Naive thymus-derived CD8-positive, alpha-beta T cell (primary cell): ENCODE measurements at places on chromosomes 11 and 22. TPM values are rescaled to one million over a fixed set of nuclear protein-coding genes. Genes with fewer than 3 reads are reported as not detected.

DNA sequence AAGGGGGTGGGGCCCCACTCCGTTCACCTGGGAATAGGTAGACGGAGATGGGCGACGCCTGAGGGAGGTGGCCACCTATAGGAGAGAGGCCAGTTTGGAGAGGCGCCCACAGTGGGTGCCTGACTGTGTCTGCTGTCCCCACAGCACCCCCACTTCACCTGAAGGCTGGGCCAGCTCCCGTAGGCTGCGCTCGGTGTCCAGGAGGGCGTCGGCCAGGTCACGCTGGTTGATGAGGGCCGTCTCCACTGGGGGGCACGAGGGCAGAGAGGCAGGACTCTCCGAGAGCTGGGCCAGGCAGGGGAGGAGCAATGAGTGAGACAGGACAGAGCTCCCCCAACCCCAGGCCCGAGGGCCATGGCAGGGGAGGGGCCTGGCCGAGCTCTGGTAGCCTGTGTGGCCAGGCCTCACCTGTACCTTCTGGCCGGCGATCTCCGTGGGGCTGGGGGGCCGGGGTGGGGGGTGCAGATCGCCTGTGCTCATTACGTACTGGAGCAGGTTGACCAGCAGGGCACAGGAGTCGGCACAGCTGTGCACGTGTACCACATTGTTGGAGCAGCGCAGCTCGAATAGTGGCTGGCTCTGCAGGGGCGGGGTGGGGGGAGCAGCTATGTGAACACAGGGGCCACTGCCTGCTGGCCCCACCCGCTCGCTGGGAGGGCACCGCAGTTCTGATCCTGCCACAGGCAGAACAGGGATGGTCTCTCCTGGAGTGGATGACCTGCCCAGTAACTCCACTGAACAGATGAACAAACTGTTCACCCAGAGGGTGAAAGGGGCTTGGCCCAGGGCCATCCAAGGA is 14.7 kb downstream of the ATG2A start:
- DNase-seq: no peak

Gene SEPTIN3
- total RNA-seq: 0.18 TPM

DNA sequence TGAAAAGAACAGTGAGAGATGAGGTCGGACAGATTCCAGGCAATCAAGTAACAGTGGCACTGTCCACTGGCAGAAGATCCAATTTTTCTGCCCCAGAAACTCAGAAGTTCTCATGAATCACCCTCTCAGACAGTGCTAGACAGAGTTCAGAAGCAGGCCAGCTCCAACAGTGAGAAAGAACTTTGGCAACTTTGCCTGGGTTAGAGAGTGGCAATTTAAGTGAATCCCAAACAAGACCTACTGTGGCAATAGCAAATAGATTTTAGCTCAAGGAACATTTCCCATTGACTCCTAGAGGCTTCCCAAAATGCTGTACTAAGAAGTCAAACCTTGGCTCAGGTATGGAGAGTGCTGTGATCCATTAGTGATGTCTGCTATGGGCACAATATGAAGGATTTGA is 12.3 kb downstream of the CD44 start:
- no peak for DNase-seq

DNA sequence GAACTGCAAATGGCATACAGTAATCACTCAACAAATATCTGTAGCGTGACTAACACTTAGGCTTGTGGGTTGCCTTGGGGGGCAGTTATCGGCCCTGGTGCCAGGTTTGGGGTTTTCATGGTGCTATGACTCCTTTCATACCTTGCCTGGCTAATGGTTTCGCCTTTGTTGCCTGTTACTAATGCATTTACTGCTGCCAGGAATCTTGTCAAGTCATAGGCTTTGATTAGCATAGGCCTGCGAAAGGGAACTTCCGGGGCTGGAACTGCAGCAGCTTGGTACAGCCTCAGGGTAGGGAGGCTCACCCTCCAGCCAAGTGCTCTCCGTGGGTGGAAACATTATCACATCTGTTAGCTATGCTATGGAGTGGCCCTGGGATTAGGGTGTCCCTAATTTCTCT is 13.2 kb downstream of the SLC25A18 start:
- no peak for DNase-seq

GRCh38 chr11:128784059-128784804 is 82.9 kb downstream of the KCNJ1 start:
- no peak for DNase-seq

- DNase-seq: no peak
Measured at GRCh38 chr11:56994532-56994931, 5.8 kb downstream of the OR5AK2 start.

GRCh38 chr11:134071306-134071705 is 2.4 kb downstream of the JAM3 start:
- DNase-seq: no peak

DNA sequence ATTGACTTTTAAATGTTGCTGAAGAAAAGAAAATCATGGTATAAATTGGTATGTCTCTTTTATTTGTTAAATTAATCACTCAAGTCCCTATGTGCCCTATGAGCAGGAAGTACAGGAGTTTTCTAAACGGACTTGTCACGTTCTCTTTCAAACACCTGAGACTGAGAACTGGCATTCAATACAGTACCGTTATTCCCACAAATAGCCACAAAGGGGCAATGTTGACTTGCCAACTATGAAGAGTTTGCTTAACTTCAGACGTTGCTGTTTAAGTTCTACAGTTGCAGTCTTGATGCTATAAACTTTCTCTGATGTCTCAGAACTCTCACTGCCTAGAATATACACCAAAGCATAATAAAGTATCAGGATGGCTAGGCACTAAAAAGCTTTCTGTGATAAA is 7.6 kb downstream of the OR56A1 start:
- DNase-seq: no peak

Gene RFPL2
- 0.81 TPM for total RNA-seq

- no peak for DNase-seq
Measured at GRCh38 chr11:113023228-113023627, 62.0 kb downstream of the NCAM1 start.

Gene FUT4
- total RNA-seq: 5.6 TPM

DNA sequence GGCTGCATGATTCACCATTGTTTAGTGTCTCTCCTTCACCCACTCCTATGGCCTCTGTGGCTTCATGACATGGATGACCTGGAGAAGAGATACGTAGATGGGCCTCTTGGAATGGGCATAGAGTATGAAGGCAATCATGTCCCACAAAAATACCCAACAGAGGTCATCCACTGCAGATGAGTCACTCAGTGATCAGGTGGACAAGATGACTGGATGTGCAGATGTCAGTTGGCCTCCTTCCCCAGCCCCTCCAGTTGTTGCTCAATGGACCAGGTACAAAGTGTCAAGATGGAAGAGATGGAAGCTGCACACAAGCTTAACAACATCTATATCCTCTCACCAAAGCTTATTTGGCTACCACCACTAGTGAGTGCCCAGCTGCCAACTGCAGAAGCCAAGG is 41.0 kb upstream of the CLPB start:
- no peak for DNase-seq

Gene TREH
- not detected for total RNA-seq

- DNase-seq: no peak
Measured at GRCh38 chr11:69931060-69931910, 112.1 kb upstream of the FGF3 start.

GRCh38 chr22:19870153-19871022 is 15.7 kb upstream of the GNB1L start:
- DNase-seq: no peak

DNA sequence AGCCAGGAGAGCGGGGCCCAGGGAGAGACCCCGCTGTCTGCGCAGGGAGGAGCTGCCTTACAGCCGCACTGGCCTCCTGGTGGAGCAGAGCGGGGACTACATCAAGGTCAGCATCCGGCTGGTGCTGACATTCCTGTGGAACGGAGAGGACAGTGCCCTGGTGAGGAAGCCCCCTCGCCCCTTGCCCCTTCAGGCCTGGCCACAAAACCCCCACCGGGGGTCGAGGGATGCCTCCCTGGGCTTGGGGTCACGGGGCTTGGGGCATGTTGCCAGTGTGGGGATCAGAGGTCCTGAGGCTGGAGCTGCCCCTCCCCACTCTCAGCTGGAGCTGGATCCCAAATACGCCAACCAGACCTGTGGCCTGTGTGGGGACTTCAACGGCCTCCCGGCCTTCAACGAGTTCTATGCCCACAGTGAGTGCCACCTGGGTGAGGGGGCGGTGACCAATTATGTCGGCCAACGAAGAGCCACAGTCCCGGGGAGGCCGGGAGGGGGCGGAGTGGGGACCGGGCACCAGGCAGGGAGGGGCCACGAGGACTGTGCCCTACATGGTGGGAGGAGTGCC is 4.2 kb downstream of the MUC5B start:
- DNase-seq: peak; percentile 2

DNA sequence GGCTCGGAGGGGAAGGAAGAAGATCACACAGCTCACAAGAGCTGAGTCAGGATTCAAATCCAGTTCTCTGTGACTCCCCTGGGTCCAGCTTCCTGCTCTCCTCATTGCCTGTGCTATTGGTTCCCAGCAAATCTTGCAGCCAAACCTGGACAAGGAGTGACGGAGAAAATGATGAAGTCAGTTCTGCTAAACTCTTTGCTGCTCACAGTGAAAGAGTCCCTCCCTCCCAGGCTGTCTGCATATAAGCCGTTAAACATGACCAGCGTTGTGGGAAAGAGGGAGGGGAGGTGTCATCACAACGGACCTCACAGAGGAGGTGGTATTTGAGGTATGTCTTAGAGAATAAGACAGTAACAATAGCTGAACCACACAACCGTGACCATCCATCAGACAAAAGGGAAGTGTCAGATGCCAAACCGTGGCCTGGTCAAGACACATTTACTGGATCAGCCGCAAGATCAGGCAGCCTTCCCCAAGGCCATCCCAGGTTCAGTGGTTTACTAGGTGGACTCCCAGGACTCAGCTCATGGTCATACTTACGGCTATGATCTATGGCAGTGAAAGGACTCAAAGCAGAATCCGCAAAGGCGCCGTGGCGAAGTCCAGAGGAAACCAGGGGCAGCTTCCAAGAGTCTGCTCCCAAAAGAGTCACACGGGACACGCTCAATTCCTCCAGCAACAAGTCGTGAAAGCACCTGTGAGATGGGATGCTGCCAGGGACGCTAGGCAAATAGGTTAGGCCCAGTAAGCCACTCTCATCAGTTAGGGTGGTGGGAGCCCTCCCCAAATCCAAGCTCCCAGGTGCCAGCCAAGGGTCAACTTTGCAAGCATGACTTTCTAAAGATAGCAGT is 2.8 kb upstream of the CYTH4 start:
- DNase-seq: no peak

Gene HEPHL1
- not detected for total RNA-seq

- DNase-seq: peak; percentile 8
Measured at GRCh38 chr22:40076702-40077645, 82.2 kb downstream of the FAM83F start.

Gene ARHGAP20
- not detected for total RNA-seq

Gene ACTN3
- total RNA-seq: 0.27 TPM

Gene SHANK2
- not detected for total RNA-seq

Gene OR10V1
- not detected for total RNA-seq

Gene SLC37A2
- total RNA-seq: 2.4 TPM

Gene ALDH3B2
- total RNA-seq: not detected

DNA sequence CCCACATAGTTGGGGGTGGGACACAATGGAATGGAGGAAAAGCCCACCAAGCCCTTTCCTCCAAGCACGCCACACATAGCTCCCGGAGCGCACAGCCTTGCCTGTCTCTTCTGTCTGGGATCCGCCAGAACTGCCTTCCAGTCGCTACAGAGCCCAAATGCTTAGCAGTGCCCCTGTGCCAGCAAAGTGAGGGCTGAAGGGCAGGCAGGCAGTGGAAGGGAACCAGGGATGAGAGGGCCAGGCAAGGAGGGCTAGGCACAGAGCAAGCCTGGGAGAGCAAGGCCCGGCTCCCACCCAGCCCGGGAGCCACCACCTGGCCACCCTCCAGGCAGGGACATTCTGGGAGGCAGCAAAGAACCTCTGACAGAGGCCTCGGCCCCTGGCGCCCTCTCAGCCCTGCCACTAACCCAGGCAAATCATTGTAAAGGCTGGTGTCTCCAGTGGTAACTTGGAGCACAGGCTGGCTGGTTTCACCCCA is 32.5 kb downstream of the PPP2R1B start:
- DNase-seq: no peak

- DNase-seq: no peak
Measured at GRCh38 chr11:62400760-62401159, 18.1 kb upstream of the SCGB1A1 start.

DNA sequence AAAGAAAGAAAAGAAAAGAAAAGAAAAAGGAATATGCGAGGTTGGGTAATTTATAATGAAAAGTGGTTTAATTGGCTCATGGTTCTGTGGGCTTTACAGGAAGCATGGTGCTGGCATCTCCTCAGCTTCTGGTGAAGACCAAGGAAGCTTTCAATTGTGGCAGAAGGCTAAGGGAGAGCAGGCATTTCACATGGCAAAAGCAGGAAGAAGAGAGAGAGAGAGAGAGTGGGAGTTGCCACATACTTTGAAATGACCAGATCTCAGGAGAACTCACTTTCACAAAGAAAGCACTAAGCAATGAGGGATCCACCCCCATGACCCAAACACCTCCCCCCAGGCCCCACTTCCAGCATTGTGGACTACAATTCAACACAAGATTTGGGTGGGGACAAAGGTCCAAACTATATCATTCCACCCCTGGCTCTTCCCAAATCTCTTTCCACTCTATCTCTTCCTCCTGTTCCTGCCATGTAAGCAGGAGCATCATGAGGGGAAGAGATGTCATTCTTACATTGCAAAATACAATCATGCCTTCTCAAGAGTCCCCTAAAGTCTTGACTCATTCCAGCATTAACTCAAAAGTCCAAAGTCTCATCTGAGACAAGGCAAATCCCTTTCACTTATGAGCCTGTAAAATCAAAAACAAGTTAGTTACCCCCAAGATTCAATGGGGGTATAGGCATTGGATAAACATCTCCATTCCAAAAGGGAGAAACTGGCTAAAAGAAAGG is 38.9 kb downstream of the LINC01488 start:
- no peak for DNase-seq

DNA sequence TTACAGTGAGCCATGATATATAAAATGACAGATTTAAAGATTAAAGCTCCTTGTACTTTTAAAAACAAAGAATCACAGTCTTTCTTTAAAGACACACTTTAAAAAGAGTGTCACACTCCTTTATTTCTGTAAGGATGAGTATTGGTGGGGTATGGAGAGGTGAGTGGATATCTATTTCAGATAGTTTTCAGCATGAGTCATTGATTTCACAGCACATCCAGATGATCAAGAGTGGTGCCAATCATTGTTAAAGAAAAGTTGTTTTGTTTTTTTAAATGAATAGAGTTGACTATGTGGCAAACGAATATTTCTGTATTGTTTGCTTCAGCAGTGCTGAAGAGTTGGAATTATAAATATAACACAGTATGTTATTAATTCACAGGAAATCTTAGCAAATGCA is 52.5 kb downstream of the FAR1 start:
- no peak for DNase-seq

GRCh38 chr11:27757953-27758352 is 57.7 kb upstream of the BDNF start:
- no peak for DNase-seq
